ENCODE measurements at places on chromosomes 4 and X. TPM values are rescaled to one million over a fixed set of nuclear protein-coding genes. Genes with fewer than 3 reads are reported as not detected.

- no peak for DNase-seq
These were observed 113.8 kb upstream of the STIM2 start for GRCh38 chr4:26746802-26747213.

DNA sequence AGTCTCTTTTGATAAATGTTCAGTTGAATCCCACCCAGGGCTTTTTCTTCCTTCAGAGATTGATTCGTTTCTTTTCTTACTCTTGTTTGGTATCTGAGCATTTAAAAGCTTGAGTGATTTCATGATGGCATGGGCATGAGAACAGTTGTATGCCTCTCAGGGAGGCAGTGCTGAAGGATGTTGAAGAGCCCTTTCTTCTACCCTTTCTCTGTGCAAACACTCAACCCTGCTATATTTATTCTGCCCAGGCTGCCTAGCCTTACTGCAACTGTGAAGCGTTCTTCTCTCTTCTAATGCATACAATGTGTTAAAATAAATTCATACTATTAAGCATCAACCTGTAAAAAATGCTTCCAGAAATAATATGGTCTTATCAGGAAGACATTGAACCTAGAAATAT is 367.6 kb upstream of the LCORL start:
- DNase-seq, result no peak

The CXorf49B gene
- not detected for total RNA-seq

The EPHA5 gene
- total RNA-seq, result not detected

The AFF2 gene
- total RNA-seq, result not detected
